ENCODE measurements at places on chromosomes 2 and 18.

DNA sequence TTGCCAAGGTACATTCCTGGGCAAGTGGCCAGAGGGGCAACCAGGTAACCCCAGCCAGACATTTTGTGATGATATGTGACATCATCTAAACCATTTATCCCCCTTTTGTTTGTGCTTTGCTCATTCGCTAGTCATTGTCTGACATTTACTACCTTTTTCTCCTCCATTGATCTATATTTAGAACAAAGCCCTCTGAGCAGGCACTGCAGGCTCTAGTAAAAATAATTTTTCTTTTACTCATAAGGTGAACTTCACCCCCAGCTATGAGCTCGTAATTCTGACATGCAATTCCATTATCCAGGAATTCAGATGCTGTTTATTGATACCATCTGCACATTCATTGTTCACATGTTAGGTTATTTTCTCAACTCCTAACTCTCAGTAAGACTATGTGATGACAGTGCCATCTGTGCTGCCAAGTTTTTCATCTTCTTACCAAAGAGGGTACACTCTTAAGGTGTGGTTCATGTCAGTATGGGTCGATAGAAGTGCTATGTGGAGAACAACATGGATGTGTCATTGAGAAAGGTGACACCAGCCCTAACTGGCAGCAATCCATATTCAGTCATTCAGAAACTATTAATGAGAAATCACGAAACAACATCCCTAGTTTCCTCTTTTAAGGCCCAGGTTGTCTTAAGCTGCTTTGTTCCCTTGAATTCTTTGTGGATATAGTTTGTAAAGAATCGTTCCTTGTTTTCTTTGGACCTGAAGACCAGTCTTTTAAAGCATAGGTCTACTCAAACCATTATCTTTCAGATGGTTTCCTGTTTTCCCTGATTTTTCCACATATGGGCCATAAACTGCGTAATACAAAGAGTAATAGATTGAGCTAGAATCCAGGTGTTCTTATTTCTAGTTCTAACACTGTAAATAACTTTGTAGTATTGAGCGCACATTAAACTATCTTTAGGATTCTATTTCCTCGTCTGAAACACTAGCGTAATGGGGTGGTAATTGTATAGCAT, 978.1 kb upstream of the CDH2 start:
- DNase-seq, result no peak

DNA sequence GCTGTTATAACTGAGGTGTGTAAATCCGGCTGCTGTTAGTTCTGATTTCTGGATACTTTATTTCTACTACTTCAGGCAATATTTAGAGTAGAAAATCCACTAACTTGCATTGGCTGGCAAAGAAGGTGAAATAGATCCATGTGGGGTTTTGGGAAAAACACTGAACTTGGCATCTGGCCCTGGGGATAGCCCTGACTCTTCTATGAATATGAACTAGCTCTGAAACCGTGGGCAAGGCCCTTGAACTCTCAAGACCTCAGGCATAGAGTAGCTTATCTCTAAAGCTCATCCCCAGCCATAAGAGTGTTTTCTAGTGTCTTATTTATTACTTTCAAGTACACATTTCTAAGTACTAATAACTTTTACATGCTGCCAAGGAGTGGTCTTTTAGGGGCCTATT, 25.8 kb downstream of the PARD3B start:
- no peak for DNase-seq

- no peak for DNase-seq
These were observed 32.6 kb upstream of the E2F6 start for GRCh38 chr2:11498543-11499034.

DNA sequence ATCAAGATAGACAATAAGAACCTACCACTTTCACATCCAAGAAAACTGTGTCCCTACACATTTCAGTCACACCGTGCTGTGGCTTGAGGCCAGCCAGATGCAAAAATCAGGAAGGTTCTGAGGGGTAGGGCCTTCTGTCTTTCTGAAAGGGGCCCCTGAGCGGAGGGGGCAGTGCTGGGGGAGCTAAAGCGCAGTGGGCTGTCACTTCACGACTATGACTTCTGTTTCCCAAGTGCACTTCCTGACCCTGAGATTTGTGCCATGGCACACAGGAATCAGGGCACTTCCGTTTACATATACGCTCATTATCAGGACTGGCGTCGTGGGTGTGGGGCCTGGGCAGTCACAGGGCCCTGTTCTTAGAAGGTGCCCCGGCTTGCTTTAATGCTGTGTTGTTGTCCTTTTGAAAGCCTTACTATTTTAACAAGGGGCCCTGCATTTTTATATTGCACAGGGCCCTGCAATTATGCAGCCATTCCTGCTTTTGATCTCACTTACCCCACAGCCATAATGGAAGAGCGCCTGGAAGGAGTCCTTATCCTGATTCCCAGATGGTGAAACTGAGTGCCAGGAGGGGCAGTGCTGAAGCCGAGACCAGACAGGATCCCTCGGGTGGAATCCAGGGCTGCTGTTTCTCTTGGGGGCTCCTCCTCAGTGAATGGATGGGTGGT, 620 bp downstream of the NGEF start:
- no peak for DNase-seq

DNA sequence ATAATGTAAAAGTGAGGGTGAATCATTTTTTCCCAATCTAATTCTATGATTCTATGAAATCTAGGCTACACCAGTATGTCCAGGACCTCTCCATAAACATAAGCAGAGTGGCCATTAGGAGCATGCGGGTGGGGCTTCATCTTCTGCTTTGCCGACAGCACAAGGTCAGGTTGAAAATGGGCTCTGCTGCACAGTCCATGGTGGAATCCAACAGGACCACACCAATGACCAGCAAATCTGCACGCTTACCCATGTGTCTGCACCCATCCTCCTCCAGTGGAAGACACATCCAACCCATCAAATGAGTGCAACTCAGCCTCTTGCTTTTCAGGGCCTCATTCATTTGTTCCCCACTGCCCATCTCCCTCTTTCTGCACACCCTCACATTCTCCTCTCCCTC, 43.3 kb upstream of the SKOR2 start:
- no peak for DNase-seq

GRCh38 chr2:149082735-149083134, 44.2 kb downstream of the LYPD6B start:
- DNase-seq, result no peak
